Stimulated activated CD4-positive, alpha-beta T cell treated with anti-CD3 and anti-CD28 coated beads, TNF-alpha, amount 100 ng/mL, for 1 hour (primary cell): ENCODE measurements at places on chromosomes 1 and 21.

GRCh38 chr1:114093624-114094362 lies 59.9 kb downstream of the SYT6 start:
- no peak for DNase-seq

DNA sequence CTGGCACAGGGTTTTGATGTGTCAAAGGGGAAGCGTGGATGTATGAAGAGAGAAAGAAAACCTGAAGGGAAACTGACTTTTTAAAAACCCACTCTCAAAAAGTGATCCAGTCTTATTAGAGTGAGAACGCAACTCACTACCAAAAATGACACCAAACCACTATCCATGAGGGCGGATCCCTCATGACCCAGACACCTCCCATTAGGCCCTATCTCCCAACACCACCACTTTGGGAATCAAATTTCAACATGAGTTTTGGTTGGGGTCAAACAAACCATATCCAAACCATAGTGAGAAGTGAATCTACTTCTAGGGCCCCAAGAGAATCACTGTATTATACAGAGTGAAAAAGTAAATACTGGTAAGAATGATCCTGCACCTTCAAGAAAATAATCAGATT lies 53.5 kb downstream of the FNBP1L start:
- DNase-seq, result no peak

DNA sequence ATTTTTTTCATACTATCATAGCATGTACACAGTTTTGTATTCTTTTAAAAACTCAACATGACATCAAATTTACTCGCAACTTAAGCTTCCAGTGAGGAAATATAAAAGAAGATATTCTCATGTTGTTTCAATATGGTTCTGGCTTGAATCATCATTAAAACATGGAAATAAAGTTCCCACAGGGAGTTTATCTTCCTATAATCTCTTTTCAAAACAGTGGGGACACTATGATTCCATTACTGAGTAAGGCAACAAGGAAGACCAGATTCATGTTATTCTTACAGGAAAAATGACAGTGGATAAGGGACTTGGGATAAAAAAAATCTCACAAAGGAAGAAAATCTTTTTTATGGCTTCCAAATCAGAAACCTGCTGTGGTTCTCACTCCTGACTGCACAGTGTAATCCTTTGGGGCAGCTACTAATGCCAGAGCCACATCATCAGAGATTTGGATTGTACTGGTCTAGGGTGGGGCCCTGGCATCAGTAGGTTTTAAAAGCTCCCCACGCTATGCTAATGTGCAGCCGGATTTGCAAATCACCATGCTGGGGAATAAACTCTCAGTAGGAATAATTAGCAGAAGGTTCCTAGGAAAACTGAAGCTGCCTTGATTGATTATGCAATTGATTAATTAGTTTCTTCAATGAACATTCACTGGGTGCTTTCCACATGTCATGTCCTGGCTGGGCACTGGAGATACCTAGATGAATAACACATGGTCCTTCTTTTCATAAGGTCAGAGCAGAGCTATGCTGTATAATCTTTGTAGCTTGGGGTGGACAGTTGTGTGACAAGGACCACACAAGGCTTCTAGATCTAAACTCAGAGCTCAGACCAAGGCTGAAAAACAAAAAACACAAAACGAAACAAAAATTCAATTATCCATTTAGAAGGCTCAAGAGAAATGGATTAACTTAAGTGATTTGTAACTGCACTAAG lies 71.1 kb upstream of the C8B start:
- no peak for DNase-seq

DNA sequence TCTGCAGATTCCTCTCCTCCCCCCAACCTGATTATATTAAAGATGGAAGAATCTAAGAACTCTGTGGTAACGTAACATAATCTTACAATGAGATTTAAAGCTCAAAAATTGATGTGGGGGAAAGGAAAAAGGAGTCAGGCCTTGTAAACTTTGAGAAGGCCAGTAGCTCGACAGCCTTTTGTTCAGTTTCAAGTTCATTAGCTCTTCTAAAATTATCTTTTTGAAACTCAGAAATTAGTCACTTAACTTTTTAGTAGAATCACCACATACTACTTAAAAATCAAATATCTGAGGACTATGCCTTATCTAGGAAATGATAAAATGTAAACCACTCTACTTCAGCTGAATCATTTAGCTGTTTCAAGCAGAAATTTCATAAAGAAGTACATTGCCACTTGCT lies 996.2 kb downstream of the AMY1C start:
- no peak for DNase-seq

- no peak for DNase-seq
These were observed 10.7 kb downstream of the EPHA2 start for GRCh38 chr1:16145030-16145661.

DNA sequence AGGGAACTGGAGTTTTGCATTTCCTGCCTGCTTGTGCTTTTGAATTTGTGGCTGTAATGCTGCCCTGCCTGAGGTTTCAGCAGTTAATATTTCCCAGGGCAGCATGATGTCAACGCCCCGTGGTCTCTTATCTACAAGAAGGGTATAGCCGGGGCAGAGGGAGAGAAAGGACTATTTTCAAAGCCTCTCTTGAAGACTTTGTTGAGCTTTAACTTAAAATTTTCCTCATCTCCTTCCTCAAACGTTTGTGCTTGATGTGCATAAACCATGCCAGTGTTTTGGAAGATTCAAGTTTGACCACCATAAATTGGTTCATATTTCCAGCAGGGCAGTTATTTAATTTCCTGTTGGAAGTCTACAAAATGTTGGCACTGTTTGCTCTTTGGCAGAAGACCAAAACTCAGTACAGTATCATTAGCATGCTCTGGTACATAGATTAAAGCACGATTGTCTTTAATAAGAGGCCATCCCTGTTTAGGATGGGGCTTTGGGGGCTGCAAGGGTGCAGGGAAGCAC lies 43.4 kb downstream of the ROR1 start:
- no peak for DNase-seq

DNA sequence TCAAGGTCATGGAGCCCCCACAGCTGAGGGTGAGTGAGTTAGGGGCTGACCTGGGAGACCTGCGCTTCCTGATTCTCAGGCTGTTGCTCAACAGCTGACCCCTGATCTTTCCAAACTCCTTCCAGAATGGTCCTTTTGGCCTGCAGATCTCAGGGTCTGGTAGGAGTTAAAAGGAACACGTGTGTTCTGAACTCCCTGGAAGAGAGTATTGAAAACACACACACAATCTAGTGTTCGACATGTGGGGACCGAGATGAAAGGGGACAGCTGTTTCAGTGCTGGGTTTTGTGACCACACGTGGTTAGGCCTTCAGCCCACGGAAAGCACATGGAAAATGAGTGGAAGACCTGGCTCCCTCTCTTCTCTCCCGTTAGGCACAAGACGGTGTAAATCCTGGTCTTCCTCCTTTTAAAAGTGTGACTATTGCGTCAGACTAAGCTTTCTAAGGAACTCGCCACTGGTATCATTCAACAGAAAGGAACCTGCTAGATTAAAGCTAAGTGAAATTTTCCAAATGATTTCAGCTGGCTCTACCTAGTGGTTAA lies 49.6 kb downstream of the RUNX1 start:
- no peak for DNase-seq

DNA sequence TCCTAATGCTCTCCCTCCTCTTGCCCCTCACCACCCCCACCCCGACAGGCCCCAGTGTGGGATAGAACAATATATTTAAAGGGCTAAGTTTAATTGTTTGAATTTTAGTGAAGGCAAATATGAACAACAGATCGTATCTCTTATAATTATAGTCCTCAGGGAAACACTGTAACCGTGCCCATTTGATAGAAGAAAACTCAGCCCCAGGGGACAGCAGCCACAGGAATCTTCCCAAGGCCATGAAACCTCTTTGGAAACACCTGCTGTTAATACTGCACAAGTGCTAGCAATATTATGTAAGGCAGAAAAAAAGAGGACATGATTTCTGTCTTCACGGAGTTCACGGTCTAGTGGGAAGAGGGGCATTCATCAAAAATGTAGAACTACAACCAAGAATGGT lies 142.2 kb downstream of the URB2 start:
- DNase-seq, result no peak

DNA sequence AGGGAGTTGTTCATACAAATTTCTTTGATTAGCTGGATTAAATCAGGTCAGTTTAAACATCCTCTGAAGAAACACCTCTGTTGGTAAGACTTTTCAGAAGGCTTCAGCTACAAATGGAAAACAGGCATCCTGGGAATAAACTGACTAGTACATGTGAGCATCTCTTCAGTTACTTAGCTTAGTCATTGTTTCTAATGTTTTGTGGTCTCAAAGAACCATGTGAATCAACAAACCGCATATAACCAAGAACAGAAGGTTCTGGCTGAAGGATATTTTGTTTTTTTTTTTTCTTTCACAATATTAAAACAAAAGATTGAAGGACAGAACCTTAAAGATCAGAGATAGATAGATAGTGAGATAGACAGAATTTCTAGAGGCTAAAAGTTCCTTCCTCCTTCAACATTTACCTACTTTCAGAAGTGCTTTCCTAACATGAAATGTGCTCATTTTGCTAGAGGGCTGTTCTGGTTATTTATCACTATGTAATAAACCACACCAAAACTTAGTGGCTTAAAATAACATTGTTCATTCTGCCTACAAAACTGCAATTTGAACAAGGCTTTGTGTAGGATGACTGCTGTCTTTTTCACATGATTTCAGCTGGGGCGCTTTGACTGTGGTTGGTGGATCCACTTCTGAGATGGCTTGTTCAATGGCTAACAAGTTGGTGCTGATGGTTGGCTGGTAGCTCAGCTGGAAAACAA lies 119.8 kb upstream of the PTGFR start:
- DNase-seq, result no peak

DNA sequence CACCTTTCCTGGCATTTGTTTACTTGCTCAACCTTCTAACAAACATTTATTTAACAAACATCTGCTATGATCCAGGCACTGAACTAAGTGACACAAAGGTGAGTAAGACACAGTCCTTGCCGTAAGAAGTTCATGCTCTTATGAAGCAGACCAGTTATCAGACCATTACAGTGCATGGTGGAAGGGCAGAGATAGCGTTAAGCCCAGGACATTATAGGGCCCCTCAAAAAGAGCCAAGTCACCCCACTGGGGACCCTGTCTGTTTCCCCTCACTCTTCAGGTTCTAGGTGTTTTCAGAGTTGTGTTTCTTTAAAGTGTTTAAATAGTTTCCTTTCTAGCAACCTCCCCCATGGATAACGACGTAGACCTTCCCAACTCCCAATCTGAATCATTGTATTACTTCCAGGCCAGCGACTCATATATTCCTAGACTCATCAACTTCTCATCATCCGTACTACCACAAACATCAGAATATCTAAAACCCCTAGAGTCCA lies 39.3 kb downstream of the TCP10L start:
- no peak for DNase-seq

- no peak for DNase-seq
These were observed 8.2 kb upstream of the DYRK1A start for GRCh38 chr21:37358397-37358796.
